Right ventricle myocardium superior (tissue), 1 donor: ENCODE measurements at places on chromosomes 7 and 10.

DNA sequence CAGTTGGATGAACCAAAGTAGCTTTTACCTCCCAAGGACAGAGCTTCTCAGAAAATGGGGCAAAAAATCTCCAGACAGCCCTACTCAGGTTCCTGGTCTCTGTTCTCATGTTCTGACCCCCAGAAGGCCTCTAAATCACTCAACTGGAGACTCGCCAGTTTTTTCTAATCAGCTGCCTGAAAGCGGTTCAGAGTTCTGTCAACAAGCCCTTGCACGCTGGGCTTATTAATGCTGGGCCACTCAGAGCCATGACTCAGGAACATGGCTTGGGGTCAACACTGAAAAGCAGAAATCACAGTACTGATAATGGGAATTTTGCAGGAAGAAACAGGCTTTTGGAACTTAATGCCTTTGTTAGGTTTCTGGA is 15.3 kb downstream of the ECHDC3 start:
- DNase-seq = peak; percentile 59

GRCh38 chr7:87479951-87480350 is 4.5 kb upstream of the ABCB4 start:
- DNase-seq = no peak

- peak; percentile 70 for DNase-seq
Observed at GRCh38 chr10:103917302-103918052, 507 bp downstream of the STN1 start.

DNA sequence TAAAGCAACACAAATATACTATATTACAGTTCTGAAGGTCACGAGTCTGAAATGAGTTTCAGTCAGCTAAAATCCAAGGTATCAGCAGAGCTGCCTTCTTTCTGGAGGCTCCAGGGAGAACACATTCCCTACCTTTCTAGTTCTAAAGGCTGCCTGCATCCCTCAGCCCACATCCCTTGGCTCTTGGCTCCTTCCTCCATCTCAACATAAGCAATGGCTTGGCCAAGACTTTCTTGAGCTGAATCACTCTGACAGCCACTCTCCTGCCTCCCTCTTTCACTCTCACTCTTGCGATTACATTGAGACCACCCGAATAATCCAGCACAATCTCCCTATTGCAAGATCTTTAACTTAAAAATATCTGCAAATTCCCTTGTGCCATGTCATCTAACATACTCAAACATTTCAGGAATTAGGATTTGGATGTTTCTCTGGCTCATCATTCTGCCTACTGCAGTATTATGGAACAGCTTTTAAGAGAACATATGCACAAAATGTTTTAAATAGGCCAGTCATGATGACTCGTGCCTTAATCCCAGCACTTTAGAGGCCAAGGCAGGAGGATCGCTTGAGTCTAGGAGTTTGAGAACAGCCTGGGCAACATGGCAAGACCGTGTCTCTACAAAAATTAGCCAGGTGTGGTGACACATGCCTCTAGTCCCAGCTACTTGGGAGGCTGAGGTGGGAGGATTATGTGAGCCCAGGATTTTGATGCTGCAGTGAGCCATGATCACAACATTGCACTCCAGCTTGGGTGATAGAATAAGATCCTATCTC is 144.2 kb upstream of the VSTM2A start:
- no peak for DNase-seq

- DNase-seq = no peak
Observed at GRCh38 chr10:130360826-130361311, 224.7 kb downstream of the GLRX3 start.

- no peak for DNase-seq
Observed at GRCh38 chr7:136874393-136875032, 6.1 kb downstream of the CHRM2 start.

GRCh38 chr7:88669913-88670312 is 89.6 kb upstream of the ZNF804B start:
- DNase-seq = no peak

- DNase-seq = no peak
Observed at GRCh38 chr10:126252884-126253610, 135.2 kb downstream of the ADAM12 start.

DNA sequence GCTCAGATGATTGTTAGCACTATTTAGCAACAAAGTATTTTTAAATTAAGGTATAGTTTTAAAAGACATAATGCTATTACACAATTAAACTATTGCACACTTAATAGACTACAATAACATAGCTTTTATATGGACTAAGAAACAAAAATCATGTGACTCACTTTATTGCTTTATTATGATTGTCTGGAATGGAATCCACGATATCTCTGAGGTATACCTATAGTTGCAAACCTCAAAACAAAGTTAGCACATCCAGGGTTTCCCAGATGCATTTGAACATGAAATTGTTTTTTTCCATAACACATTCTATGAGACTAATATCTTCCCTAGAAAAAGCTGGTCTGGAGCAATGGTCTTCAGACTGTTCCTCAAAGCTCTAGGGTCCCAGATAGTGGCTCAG is 18.3 kb upstream of the RPEL1 start:
- no peak for DNase-seq

DNA sequence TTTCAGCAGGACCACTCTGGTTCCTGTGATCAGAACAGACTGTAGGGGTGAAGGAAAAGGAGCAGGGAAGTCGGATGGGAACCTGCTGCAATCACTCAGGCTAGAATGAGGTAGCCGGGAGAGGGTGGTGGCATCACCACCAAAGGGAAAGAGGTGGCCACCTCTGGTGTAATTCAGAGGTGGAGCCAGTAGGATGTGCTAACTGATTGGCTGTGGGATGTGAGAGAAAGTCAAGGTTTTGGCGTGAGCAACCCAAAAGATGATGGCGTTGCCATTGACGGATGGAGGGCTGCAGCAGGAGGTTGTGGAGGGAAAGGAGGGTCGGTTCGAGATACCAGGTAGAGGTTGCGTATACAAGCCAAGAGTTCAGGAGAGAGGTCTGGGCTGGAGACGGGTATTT is 7.4 kb upstream of the VSIR start:
- DNase-seq = no peak

- no peak for DNase-seq
Observed at GRCh38 chr7:43565786-43566185, 17.1 kb upstream of the STK17A start.

- DNase-seq = no peak
Observed at GRCh38 chr10:106819490-106819889, 345.0 kb downstream of the SORCS1 start.

- DNase-seq = no peak
Observed at GRCh38 chr7:15947754-15948153, 261.3 kb upstream of the MEOX2 start.

DNA sequence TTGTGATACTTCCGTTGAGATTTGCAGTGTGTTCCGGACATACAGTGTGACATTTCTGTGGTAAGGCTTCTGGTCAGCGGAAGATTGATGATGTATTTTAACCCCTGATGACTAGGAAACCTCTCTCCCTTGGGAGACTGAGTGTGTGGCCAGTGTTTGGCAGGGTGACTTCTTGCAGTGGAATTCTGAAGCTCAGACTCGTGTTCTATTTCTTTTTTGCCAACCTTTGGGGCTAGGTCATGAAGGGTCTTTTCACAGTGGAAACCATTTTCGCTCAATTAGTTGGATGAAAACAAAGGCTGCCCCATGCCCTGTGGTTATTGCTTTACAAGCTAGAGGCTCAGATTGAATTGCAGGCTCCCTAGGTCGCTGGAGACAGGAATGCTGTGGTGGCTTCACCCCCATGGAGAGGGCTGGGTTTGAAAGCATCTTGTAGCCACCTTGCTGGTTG is 288.9 kb downstream of the BBS9 start:
- DNase-seq = no peak

- no peak for DNase-seq
Observed at GRCh38 chr10:86436963-86437362, 70.4 kb upstream of the GRID1 start.

DNA sequence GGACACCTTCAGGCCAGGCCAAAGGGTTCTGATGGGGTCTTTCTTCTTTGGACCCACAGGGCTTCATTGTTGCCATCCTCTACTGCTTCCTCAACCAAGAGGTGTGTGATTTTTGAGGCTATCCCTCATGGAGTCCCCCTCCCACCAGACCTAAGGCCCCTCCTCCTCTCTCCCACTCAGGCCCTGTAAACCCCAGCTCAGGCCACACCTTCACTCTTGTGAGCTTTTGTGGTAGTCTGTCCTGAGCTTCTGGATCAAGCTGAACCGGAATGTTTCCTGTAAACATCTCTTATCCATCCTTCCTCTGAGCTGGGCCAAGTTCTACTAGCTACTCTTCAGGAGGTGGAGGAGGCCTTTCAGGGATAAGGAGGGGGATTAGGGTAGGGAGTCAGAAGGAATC is 13.5 kb downstream of the GHRHR start:
- no peak for DNase-seq

- no peak for DNase-seq
Observed at GRCh38 chr10:24720096-24720495, 3.6 kb downstream of the ARHGAP21 start.

DNA sequence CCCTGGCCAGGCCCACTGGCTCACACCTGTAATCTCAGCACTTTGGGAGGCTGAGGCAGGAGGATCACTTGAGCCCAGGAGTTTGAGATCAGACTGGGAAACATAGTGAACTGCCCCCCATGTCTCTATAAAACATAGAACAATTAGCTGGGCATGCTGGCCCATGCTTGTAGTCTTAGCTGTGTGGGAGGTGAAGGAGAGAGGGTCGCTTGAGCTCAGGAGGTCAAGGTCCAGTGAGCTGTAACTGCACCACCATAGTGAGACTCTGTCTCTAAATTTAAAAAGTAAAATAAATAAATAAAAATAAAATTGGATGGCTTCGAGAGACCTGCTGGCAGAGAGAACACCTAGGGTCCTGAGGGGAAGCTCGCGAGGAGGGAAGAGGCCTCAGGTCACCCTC is 69.9 kb upstream of the PARD3 start:
- no peak for DNase-seq

DNA sequence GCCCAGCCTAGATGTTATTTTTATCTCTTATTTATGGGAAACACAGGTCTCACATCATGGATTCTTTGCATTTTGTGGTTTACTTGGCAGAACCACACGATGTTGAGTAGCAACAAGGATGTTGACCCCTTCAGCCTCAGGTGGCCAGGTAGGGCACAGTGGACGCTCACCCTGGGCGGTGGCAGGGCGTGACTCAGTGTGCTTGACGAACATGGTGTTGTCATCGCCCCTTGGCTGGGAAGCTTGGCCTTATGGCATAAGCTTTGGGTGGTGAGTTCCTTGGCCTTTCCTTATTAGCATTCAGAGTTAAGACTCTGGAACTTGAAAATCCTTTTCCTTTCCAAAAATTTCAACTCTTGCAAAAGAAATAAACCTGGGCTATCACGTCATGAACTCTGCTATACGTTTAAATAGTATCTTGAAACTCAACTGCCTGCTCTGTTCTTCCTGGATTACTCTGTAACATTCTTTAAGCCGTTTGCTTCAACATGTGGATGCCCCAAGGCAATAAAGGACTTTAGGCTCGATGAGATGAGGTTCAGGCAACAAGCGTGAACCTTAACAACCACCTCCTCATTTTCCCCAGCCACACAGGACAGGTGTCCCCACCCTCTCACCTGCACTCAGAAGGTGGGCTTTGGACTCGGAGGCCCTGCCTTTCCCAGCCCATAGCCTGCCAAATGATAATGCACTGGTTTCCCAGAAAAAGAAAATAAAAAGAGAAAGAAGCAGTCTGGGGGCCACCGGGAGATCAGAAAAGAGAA is 22.5 kb upstream of the ECHDC3 start:
- no peak for DNase-seq

DNA sequence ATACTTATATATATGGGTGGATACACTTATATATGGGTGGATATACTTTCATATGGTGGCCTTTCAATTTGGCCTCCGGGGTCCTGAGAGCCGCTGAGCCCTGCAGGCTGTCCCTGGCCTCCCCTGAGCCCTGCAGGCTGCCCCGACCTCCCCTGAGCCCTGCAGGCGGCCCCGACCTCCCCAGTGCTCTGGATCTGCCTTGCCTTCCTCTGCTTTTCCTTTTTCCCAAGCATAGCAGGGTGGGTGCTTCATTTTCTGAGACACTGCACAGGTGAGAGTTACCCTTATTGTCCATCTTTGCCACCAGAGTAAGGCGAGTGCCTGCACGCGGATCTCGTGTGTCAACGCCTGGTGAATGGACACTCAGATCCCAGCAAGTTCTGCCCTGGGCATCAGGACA is 106.6 kb downstream of the VIPR2 start:
- DNase-seq = no peak

DNA sequence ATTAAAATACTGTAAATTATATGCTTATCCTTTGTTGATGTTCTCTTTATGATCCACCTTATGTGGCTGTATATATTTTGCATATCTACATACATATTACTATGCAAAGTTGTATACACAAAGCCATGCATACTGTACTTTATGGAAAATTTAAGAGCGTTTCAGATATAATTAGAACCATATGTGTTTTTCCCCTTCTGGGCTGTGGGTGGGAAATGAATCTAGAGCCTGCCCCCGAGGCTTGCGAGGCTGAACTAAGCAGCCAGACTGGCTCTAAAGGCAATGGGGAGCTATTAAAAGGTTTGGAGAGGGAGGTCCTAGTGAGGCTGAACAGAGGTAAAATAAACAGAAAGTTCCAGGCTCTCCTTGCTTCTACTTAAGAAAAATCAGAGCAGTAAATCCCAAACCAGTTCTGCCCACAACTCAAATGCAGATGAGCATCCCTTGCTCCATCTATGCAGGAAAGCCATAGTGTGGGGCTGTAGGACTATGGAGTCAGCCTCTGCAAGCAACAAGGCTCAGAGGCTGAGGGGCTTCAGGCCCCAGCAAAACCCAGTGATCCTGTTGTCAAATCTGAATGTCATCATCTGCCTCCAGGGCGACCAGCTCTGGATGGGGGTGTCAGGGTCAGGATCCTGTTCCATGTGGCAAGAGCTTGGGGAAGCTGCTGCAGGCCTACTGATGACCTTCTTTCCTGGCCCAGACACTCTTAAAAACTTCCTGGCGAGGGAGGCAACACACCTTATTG is 14.1 kb upstream of the DDIT4 start:
- no peak for DNase-seq

DNA sequence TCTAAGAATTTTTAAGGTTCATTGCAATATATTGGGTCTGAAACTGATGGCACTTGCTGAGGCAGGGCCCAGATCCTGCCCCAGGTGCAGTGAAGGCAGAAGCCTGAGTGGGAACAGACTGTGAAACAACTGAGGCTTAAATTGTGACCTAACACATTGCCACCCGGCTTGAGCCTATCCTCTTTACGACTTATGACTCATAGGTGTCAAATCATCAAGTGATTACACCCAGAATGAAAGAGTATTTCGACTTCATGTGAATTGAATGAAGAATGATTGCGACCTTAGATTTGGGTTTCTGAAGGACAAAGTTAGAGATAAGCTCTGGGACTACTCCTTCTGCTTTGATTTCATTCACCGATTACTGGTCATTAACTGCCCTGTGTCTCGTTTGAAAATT is 200.9 kb downstream of the CREB5 start:
- DNase-seq = no peak

- no peak for DNase-seq
Observed at GRCh38 chr7:17948526-17949238, 8.4 kb upstream of the SNX13 start.

- DNase-seq = no peak
Observed at GRCh38 chr10:13739183-13739582, 152.4 kb downstream of the PRPF18 start.

- no peak for DNase-seq
Observed at GRCh38 chr10:118356628-118357027, 14.5 kb upstream of the FAM204A start.
